ENCODE measurements at places on chromosomes 4 and X. TPM values are rescaled to one million over a fixed set of nuclear protein-coding genes. Genes with fewer than 3 reads are reported as not detected.

DNA sequence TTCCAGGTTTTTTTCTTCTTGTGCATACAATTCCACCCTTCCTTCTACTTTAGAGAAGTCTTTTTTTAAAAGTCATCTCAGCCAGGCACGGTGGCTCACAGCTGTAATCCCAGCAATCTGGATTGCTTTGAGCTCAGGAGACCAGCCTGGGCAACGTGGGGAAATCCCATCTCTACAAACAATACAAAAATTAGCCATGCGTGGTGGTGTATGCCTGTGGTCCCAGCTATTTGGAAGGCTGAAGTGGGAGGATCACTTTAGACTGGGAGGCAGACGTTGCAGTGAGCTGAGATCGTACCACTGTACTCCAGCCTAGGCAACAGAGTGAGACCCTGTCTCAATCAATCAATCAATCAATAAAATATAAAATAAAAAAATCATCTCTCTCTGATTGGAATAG lies 14.8 kb downstream of the ELOVL6 start:
- no peak for DNase-seq

DNA sequence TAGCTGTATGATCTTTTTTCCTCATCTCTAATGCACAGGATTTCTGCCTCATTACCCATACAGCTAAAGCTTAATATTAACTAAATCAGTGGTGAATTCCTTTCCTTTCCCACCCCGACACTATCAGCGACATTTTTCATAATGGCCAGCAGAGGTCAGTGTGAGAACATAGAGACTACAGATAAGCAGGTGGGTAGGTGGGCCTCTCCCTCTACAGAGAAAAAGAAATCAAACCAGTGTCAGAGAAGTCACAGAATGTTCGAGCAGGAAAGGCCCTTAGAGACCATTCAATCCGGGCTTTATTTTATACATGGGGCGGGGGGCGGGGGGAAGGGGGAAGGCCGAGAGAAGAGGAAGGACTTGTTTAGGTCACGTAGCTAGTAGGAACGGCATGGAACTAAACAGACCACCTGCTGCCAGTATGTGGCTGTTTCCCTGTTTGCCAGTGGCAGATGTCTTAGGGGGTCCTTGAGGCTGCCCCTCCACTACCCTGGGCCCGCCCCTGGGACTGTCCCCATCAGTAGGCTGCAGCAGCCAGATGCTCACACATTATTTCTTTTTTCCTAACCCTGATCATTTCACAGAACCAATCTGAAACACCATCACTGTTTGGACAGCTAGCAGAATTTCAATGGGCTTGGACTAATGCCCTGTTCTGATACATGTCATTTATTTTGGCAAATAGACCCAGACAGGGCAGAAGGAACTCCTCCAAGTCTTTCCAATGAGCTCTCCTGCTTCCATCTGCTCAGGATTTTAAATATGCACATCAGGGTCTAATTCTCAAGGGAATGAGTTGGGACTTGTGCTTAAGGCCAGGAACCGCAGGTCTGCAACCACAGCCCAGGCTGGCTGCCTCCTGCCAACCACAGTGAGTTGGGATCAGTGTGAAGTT lies 133.4 kb downstream of the ATG4A start:
- no peak for DNase-seq

DNA sequence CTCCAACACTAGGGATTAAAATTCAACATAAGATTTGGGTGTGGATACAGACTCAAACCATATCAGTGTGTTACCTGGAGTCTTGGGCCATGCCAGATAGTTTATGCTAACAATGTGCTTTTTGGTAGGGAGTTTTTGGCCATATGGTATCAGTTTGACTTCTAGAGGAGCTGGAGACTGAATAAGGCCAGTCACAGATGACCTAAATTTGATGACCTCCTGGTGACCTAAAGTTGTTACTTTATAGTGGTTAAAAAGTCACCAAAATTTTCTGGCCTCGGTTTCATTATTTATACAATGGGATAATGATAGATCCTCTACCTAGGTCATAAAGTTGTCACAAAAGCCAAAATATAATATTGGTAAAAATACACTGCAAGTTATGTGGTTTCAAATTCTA lies 877.1 kb downstream of the RAPGEF2 start:
- DNase-seq, result no peak

GRCh38 chr4:127781300-127782024 lies 660 bp upstream of the HSPA4L start:
- DNase-seq, result no peak

DNA sequence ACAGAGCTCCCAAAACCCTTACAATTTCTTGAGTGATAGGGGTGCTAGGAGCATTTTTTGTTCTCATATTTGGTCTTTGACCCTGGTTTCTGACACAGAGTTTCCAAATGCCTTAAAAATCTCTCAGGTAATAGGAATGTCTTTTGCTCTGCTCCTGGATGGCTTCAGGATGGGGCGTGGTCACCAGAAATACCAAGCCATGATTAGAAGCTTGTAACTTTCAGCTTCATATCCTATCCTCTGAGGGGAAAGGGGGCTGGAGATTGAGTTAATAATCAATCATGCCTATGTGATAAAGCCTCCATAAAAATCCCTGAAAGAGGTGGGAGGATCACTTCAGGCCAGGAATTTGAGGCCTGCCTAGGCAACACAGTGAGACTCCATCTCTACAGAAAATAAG lies 34.6 kb upstream of the IL9R start:
- no peak for DNase-seq

DNA sequence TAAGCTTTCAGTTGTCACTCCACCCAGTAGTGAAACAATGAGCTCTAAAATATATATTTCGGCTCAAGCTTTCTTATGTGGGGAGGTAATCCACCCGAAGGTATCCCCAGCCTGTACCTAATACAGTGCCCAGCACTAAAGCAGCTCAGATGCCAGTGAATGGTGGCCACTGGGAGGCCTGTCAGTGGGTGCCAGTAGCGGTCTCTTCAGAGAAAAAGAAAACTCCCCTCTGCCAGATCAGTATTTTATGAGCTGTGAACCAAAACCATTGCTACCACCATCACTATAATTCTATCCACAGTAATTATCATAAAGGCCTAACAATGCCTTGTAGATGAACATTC lies 835 bp upstream of the NFKB1 start:
- DNase-seq, result no peak

GRCh38 chr4:110613745-110614144 lies 9.1 kb downstream of the PITX2 start:
- no peak for DNase-seq

DNA sequence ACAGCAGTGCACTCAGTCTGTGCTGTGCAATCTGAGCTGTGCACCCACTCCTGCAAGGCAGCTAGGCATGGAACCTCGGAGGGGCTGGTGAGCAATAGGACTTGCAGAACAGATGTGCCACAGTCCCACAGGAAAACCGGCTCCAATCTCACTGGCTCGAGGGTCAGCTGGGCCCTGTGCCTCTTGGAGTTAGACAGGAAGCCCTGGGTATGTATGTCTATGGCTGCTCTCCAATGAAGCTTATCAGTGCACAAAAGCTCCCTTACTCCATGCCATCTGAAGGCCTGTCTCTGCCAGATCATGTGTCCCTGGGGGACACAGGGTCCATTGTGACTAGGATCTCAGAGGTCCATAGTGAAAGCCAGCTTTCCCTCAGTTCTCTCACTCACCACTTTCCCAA lies 335.8 kb downstream of the SH3BGRL start:
- DNase-seq, result no peak

DNA sequence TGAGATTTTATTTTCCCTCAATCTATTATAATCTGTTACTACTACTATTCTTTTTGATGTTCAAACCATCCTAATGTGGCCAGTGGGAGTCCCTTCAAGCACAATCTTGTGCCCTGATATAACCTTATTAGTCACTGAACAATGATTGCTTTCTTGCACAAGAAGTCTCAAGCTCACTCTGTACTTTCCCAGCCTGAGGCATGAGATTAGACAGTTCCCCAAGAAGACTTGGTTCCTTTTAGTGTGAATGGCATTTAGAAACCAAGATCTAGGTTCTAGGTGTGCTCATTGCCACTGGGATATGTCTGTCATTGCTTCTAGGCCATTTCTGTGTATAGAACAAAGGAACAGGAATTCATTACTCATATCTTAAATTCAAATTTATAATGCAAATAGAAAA lies 28.0 kb upstream of the RBM41 start:
- no peak for DNase-seq

RRH gene
- not detected for total RNA-seq

ASB9 gene
- total RNA-seq, result 0.78 TPM

DMRTC1 gene
- not detected for total RNA-seq

TMEM255A gene
- total RNA-seq, result not detected

SLC2A9 gene
- 2.4 TPM for total RNA-seq

RNF212 gene
- total RNA-seq, result 0.85 TPM

All from activated T-helper 2 cell treated with anti-CD3 and anti-CD28 coated beads, Interferon-gamma antibody, Interleukin-2, Interleukin-4, amounts not matched to agents 10 μg/mL and 5 μg/mL and 100 μg/mL, durations not matched to agents 14 hours and 24 hours and 36 hours (primary cell).